DMS153 (cell line): ENCODE measurements at places on chromosomes 7 and 10.

- DNase-seq = no peak
Observed at GRCh38 chr10:82267465-82267864, 392.5 kb downstream of the NRG3 start.

- DNase-seq = no peak
Observed at GRCh38 chr7:30894866-30895605, 16.6 kb upstream of the AQP1 start.

GRCh38 chr10:35353395-35353794 is 17.1 kb downstream of the CCNY start:
- no peak for DNase-seq

DNA sequence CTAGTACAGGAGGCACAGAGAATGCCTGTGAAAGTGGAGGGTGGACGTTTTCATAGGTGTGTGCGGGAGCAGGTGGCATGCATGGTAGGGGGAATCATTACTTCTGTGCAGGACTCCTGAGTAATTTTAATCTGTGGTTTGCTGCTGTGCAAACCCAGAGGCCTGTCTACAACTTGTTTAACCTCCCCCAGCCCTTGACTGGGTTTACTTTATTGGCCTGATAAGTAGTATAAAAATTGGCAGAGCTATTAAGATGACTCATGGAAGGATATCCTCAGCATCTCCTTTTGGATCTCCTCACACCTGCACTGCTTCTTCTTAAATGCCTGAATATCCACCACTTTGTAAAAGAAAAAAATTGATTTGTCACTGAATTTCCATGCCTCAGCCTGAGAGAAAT is 104.8 kb downstream of the AUTS2 start:
- no peak for DNase-seq

DNA sequence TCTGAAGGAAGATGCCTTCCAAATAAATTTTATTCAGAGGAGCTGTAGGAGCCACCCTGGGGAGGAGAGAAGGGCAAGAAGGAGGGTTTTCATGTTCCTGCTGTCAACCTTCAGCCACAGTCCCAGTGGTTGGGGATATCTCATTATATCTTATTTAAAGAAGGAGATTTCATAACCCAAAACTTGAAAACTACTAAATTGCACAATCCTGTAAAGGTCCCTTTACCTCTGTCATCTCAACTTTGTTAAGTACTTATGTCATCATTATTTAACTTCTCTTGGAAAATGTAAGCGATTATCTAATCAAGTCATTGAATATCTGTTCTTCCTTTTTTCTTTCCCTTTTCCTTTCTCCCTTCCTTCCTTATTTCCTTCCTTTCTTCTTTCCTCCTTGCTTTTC is 794.5 kb upstream of the IGFBP3 start:
- DNase-seq = no peak

DNA sequence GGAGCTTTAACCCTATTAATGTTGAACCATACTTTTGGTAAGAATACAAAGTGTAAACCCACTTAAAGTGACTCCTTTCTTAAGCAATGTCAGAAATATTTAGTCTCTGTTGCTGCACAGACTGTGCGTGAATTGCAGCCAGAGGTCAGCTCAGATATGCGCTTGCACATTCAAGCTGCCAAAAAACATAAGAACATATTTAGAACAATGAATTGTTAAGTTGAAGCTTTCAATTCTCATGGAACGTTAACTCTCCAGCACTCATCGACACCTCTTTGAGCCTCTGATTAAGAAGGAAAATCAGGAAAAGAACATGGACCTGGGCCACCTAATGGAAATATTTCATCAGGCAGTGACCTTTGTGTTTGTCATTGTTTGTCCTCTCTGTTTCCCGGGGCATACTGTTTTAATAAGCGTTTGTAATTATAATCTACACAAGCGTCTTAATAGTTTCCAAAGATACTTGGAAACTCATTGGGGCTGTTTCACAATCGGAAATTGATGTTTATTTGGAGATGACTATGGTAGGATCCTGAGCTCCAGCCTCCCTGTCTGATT is 193.0 kb upstream of the CELF2 start:
- DNase-seq = no peak
